Thyroid gland (tissue), 4 donors: ENCODE measurements at places on chromosomes 2 and 18.

DNA sequence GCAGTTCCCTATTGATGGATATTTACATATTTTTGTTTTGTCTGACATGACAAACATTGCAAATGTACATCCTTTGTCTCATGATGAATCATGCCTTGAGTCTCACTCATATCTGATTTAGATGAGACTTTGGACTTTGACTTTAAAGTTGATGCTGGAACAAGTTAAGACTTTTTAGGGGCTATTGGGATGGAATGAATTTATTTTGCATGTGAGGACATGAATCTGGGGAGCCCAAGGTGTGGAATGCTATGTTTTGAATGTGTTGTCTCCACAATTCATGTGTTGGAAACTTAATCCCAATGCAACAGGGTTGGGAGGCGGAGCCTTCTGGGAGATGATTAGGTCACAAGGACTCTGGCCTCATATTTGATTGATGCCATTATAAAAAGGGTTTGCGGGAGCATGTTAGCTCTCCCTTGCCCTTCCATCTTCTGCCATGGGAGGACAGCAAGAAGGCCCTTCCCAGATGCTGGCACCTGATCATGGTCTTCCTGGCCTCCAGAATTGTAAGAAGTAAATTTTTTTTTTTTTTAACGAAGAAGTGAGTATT lies 29.1 kb upstream of the INO80D start:
- no peak for DNase-seq

- no peak for DNase-seq
These were observed 158.3 kb downstream of the PDE11A start for GRCh38 chr2:177914247-177914646.

DNA sequence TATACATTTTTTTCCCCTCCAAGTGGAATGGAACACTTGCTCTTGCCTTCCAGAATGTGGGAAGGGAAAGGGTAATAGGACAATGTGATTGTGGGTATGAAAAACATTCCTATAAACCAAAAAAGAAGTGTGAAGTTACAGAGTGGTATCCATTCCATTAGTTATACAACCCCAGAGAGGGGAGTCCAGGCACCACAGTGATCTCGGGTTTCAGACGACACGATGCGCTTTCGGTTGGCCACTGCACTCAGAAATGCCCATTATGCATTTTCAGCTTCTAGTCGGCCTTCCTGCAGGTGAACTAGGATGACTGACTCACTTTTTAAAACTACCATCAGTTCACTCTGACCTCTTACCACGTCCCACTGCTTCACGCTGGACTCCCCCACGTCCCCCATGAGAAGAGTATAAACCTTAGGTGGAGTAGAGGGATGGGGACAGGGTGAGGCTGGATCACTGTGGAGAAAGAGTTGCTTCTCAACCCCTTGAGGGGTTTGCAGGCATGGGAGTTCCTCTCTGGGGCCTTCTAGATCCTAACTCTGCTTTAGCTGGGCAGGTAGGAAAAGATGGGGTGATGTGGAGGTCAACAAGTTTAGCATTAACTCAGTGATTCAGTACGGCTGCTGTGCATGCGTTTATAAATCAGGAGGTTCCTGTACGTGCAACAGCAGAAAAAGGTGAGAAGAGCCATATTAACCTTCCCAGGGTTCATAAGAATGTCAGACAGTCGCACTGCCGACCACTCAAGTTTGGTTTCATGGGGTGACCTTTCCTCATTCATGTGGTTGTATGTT lies 50.5 kb downstream of the ZNF532 start:
- DNase-seq = no peak

DNA sequence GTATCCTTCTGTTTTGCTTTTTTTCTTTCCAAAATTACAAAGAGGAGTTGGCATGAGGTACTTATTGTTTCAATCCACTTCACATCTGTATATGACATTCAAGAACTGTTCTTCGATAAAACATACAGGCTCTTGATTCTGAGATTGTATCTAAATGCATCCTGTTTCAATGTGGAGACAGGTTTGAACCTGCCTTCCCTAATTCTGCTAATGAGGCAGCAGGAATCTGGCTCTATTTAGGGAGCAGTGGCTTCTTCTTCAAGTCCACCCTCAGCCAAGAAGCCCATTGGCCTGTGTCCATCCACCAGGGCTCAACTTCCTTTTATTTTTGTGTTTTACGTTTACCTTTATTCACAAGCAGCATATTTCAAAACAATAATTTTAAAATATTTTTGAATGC lies 84.8 kb upstream of the PIK3C3 start:
- no peak for DNase-seq

DNA sequence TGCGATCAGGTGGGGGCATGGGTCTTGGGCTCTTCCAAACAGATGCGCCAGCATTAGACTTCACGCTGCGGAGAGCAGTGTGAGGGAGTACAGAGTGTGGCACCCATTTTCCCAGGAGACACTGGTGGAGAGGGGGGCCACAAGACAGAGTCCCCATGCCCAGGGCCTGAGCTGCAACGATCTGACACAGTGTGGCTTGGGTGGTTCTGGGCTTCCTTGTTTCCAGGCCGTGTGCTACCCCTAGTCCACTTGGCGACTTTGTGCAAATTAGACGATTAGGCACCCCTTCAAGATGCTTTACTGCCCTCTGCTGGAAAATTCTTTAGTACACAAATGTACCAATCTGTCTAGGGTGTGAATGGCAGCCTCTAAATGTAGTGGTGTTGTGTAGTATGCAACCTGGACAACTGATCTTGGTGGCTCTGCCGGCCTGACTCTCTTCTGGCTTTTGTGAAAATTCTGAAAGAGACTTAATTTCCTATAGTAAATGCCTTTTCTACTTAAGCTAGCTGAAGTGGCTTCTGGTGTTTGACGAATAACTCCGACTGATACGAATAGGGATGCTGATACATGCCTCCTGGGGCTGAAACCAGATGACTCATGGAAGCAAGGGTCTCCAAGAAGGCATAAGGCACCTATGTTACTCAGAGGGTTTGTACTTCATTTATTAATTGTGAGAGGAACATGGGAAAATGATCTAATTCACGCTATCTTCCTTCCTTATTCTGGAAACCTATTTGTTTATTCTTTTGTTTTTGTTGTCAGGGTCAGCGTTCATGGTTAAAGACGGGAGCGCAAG lies 92.3 kb upstream of the SMAD2 start:
- no peak for DNase-seq

- DNase-seq = no peak
These were observed 18.9 kb downstream of the PTPN18 start for GRCh38 chr2:130374587-130375290.
